ENCODE measurements at places on chromosomes 2 and 18.

DNA sequence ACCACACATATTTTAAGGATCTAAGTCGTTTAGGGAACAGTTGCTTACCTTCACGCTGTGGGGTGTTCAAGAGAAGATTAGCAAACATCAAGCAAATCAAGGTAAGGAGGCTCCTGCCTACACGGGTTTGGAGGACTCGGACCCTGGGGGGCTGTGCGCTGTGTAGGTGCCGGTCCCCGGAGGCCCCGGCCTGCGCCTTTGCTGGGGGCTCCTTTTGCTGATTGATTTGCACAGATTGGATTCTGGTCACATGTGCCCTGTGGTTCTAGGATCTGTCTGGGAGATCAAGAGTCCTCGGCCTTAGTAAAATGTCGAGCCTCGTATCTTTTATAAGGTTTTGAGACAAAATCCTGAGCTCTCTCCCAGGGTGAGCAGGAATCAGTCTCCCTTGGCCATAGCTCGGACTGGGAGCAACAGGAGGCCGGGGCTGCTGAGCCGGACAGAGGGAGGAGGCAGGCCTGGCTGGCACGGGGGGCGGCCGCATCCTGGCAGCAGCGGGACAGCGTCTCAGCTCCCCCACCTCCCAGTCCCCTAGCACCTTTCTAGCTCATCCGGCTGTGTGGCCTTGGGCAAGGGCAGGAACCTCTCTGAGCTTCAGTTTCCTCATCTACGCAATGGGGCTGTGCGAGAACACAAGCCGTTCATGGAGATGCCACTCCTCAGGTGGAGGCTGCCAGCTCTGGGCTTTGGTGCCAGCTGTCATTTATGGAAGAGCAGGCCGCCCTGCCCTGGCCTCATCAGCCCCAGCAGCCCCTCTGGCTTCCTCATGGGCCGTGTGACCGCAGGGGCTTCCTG, 147.2 kb downstream of the MBP start:
- DNase-seq = no peak

- DNase-seq = no peak
Measured at GRCh38 chr2:3201281-3201680, 176.3 kb downstream of the EIPR1 start.

DNA sequence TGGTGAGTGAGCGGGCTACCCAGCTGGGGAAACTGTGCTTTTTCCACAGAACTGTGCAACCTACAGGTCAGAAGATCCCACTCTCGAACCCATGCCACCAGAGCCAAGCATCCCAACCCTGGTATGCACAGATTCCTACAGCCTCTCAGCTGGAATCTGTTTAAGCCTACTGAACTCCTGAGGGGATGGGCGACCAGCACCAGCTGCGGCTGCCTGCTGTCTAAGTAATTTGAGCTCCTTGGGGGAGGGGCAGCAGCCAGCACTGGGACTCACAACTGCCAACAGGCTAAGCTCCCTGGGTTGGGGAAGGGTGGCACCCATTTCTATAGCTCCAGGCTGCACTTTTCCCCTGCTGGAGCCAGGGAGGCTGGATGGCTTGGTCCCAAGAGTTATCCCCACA, 11.8 kb downstream of the CYP27C1 start:
- DNase-seq = no peak

GRCh38 chr18:34643989-34644388, 66.1 kb upstream of the DTNA start:
- DNase-seq = no peak

Data from Caco-2 (cell line).